ENCODE measurements at places on chromosomes 1 and 21.

GRCh38 chr1:177891809-177892208, 78.0 kb downstream of the SEC16B start:
- DNase-seq, result no peak

DNA sequence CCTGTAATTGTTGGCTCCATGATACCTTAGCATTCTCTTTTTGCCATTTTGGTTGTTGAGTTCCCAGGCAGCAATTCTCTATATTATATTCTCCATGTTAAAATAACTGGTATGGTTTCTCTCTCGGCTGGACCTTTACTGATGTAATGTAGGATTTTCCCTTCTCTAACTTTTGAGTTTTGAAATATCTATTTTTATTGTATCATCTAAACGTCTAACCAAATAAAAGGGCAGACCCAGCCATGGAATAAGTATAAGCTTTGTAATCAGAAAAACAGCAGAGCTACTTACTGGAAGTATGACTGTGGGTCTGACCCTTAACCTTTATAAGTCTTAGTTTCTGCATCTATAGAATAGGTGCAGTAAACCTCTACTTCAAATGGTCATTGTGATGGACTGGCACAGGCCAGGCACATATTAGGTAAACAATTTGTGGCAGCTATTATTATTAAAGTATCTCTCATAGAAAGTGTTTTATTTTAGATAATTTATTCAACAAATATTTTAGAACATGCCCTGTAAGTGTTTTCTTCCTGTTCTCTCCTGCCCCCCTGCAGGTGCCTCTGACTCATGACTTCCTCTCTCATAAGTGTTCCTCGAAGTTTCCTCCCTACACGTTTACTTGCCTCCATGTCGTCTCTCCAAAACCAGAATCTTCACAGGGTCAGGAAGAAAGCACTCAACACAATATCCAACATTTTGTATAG, 224.9 kb upstream of the FGGY start:
- DNase-seq, result peak; percentile 34

GRCh38 chr1:179034720-179035119, 9.0 kb downstream of the FAM20B start:
- peak; percentile 58 for DNase-seq

- DNase-seq, result peak; percentile 5
Measured at GRCh38 chr1:202351725-202352124, 3.2 kb downstream of the PPP1R12B start.

- peak; percentile 13 for DNase-seq
Measured at GRCh38 chr1:7770669-7770996, 463 bp upstream of the VAMP3 start.

DNA sequence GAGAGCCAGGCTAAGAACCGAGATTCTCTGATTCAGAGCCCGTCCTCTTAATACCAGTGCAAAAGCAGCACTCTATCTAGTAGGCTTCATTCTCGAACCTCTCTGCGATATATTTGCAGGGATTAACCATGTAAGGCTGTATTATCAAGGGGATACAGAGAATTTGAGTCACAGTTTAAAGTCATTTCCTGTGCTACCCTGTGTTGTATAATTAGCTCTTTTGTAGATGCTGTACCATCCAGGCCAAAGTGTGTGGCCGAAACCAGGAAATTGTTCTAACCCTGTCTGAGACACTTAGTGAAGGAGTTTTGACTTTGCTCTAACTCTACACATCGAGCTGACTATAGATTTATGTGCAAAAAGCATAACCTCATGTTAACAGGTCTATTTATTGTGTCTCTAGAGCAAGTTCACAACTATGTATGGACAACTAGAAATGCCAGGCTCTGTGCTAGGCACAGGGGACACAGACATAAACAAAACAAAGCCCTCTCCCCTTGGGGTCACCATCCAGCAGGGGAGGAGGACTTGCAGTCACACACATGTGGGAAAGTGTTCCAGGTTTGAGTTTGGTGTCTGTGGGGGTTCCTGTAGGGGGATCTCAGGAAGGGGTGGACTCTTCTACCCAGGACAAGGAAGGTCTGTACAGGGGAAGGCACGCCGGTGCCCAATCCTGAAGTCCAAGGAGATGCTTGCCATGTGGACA, 182.2 kb downstream of the DHRS3 start:
- DNase-seq, result no peak

GRCh38 chr1:32868806-32869455, 1.8 kb downstream of the FNDC5 start:
- DNase-seq, result no peak

DNA sequence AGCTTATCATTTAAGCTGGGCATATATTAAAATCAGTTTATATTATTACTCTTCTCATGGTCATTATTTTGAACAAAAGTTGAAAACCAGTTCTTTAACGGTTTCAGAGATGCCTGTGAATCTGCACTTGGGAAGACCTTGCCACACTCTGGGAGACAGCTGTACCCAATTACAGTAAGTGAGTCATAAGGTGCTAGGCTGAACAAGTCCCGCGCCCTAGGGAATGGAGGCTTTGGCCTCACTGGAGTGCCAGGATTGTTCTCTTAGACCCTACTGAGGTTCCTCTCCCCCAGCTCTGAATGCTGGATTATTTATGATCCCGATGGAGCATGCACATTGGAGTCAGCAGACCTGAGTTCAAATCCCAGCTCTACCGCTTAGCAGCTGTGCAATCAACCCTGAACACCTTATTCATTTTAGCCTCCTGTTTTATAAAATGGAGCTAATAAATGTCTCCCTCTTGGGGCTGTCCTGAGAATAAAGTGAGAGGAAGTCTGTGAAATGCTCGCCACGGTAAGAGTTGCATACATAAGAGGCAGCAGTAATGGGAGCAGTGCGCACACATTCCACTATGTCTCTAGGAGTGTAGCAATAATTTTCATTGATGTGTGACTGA, 266.2 kb downstream of the FOXD2 start:
- peak; percentile 31 for DNase-seq

DNA sequence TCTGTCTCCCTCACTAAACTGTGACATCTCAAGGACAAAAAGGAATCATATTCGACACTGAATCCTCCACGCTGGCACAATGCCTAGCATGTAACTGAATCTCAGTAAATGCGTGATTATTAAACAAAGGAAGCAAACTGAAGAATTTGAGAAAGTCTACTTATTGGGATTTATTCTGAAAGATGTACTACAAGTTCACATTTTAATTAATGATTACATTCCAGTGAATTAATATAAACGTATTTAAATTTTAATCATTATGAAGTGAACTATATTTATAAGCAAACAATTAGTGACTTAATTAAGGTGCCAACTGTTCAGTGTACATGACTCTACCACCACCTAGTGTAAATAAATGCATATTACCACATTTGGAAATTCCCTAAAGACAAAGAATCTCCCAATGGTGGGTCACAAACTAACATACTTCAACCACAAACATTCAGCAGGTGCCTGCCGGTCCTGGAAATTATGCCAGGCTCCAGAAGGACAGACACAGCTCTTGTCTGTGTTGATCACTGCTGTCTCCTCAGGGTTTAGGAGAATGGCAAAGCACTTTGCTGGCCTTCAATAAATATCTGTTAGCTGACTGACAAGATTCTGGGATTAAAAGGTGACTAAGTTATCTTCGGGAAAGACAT, 56.3 kb downstream of the SMYD3 start:
- DNase-seq, result peak; percentile 63

GRCh38 chr1:21341517-21342078, 51.3 kb upstream of the ECE1 start:
- DNase-seq, result no peak

DNA sequence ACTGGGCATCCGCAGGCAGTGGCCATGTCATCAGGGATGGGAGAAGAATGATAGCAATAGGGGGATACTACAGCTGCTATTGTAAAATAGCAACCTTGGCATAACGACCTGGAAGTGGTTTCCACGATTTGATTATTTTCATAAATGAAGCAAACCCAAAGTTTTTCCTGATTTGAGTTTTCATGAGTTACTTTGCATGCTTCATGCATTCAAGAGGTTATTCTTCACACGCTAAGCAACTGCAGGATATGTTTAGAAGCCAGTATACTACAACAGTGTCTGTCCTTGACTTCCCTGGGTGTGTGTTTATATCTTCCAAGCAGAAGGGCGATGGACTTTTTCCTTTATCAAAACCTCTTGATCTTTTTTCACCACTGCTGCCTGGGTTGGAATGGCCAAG, 281.1 kb upstream of the DUSP10 start:
- no peak for DNase-seq

GRCh38 chr1:71294178-71294577, 213.3 kb upstream of the ZRANB2 start:
- no peak for DNase-seq

DNA sequence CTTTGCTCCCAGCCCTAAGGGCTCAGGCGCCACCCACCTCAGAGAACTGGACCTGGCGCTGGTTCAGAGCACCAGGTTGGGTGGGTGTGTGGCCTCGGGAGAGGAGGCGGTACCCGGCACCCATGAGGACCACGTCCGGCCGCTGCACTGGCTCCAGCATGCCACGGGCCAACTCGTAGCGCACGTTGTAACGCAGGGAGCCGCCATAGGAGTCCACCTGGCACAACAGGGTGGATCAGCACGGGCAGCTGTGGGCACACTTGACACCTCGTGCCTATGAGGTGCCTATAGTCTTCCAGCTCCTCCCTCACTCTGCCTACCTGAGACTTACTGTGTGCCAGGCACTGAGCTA, 56.5 kb downstream of the HSPG2 start:
- no peak for DNase-seq

DNA sequence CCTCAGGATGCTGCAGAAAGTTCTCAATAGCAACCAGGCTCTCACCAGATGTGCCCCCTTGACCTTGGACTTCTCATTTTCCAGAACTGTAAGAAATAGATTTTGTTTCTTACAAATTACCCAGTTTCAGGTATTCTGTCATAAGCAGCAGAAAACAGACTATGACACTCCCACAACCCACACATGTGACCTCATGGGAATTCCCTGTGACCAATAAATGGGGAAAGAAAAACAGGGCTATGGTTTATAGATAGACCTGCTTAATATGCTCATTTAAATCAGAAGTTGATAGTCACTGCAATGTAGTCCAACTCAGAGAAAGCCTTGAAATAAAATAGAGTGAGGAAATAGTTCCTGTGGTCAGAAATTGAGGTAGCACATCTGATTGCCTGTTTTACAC, 380.9 kb upstream of the PTBP2 start:
- DNase-seq, result no peak

GRCh38 chr1:14452551-14452950, 145.9 kb upstream of the KAZN start:
- DNase-seq, result no peak

All from renal cortical epithelial cell (primary cell).